ENCODE measurements at places on chromosomes 2 and 18.
A peak's percentile ranks its signal among the peaks of the same experiment; 100 is the strongest.

DNA sequence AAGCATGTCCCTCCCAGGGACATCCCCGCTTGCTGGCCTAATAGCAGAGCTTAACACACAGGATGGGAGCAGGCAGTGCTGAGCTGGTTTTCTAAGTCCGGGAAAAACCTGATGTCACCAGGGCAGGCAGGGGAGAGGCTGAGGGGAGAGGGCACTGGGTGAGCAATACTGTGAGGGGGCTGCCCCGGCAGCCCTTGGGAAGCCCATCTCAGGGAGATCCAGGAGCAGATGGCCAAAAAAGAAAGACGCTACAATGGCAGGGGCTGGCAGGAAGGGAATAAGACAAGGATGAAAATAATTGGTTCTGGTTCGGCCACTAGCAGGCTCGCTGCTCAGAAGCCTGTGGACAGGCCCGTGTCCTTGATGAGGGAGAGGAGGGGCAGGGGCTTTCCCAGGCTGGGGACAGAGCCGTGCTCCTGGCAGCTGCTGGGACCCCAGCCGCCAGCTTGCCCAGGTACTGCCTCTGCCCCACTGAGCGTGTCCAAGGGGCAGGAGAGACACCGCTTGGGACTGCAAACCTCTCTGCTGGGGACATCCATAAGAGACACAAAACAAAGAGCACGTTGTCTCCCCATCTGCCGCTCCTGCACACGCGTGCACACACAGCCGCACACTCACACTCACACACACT, 30.2 kb downstream of the SMAD7 start:
- no peak for DNase-seq

- no peak for DNase-seq
These were observed 65.3 kb upstream of the FOXI3 start for GRCh38 chr2:88517759-88518201.

DNA sequence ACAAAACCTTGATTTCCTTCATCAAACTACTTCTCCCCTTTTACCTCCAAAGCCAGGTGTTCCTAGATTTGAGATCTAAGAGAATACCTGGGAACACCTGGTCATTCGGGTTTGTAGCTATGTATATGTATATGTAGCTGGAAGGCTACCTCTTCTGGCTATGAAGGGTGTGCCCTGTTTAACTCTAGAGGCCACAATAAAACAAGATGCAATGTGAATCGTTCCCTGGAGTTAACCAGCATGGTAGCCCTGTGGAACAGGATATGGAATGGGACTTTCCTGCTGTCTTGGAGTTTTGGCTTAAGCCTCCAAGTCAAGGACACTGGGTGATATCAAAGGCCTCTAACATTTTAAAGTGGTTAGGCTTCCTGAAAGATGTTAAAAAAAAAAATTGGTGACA, 17.7 kb upstream of the NFU1 start:
- DNase-seq = no peak

GRCh38 chr2:211833582-211834279, 704.9 kb downstream of the ERBB4 start:
- no peak for DNase-seq

GRCh38 chr2:225429717-225430116, 30.2 kb downstream of the NYAP2 start:
- DNase-seq = no peak

DNA sequence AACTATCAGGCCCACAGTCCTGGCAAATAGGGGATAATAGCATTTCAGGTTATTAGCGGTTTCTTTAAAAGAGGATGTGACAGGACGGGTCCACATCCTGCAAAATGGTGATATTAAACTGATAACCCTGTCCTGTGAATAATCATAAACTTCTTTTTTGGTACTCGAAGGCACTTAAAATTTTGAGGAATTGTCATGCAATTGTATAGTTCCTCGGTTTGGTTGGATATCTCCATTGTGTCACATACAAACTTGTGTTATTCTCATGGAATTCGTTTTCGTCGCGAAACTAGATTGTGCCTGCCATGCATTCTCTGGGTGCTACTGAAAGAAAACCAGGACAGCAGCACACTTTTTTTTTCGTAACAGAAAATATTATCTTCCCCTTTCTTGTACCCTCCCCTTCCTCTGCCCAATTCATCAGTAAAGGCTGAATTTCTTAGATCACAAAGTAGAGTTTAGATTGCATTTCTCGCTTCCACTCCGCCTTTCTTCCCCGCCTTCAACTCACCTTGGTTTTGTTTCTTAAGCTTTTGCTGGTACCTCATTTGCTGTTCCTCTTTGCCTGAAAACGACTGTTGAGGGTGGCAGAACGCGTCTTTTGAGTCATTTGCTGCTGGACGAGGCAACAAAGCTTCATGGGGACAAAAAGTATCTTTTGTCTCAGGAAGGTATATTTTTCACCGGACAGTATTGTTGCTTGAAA, 1.3 kb downstream of the CERS6 start:
- DNase-seq = peak; percentile 35

DNA sequence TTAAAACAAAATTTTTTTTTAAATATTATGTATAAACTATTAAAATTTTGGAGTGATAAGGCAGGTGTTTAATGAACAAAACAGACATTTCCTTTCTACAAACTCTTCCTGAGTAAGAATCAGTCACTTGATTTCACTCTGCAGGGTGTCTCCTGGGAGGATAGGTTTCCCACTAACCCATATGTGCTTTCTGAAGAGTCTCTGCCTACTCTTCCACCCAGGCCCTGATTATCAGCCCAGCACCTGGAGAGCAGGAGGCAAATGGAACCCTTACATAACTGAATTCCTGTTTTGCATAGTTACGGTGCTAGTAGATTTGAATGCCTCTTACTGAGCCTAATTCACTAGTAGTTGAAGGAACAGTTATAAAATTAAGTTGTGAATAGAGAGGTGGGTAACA, 1718.6 kb downstream of the SUCLG1 start:
- no peak for DNase-seq

- DNase-seq = no peak
These were observed 17.3 kb downstream of the BIN1 start for GRCh38 chr2:127089478-127090235.
